ENCODE measurements at places on chromosomes 13 and 19.

- DNase-seq: no peak
Measured at GRCh38 chr19:30317403-30317802, 54.8 kb upstream of the ZNF536 start.

DNA sequence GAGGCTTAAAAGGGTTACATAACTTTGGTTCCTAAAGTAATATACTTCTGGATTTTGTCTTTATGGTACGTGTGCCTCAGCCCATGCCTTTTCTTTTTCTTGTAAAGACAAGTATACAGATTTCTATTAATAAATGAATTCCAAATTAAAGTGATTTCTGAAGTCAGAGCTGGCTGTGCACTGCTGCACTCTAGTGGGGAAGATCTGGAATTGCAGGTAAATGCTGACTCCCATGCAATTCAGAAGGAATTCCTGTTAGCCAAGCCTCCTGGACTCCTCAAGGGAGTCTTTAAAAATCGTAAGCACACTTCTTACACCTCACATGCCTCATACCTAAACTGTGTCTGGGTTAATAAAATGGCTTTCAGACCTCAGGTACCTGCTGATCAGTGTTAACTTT, 118.4 kb upstream of the SLC7A1 start:
- no peak for DNase-seq

- no peak for DNase-seq
Measured at GRCh38 chr19:3687774-3688706, 12.2 kb downstream of the PIP5K1C start.

DNA sequence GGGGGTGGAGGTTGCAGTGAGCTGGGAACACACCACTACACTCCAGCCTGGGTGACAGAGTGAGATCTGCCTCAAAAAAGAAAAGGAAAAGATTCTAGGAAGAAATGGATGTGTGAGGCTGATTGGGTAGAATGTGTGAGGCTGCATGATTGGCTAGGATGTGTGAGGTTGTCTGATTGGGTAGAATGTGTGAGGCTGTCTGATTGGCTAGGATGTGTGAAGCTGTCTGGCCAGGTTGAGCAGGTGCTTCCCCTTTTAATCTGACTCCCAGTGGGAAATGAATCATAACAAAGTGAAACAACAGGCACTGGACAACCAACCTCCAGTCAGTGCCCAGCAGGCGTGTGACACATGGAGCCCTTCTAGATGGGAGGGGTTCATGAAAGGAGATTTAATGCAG, 14.7 kb downstream of the C13orf46 start:
- DNase-seq: no peak

- DNase-seq: no peak
Measured at GRCh38 chr19:12272980-12273901, 21.4 kb downstream of the ZNF44 start.

GRCh38 chr13:29683041-29683440, 87.6 kb upstream of the SLC7A1 start:
- DNase-seq: no peak

DNA sequence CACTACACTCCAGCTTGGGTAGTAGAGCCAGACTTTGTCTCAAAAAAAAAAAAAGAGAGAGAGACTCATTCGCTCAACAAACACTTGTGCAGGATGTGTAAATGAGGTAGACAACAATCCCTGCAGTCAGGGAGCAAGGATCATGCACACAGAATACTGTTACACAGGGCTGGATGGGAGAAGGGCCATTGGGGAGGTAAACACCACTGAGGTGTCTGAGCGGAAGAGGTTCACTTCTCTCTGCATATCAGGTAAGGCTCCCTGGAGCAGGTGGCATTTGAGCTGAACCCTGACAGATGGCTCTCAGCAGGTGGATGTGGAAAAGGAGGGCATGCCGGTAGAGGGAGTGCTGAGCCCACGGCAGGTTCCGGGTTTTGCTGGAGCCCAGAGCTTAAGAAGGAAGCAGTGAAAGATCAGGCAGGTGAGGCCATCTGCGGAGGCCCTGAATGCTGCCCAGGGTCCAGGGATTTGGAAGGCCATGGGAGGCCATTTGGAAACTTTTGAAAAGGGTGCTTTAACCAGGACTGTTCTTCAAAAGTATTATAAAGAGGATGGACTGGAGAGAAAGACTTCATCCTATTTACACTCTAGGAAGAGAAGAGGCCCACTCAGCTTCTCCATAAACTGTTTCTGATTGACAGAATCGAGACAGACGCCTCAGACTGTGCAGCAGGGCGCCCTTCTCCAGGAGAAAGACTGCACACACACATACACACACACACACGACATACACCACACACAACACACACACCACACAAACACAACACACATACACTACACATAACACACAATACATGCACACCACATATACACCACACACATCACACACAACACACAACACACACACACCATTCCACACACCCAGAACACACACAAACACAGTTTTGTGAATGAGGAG, 199.4 kb downstream of the USP12 start:
- no peak for DNase-seq

- DNase-seq: peak; percentile 14
Measured at GRCh38 chr13:23462815-23463559, 29.5 kb upstream of the SACS start.

DNA sequence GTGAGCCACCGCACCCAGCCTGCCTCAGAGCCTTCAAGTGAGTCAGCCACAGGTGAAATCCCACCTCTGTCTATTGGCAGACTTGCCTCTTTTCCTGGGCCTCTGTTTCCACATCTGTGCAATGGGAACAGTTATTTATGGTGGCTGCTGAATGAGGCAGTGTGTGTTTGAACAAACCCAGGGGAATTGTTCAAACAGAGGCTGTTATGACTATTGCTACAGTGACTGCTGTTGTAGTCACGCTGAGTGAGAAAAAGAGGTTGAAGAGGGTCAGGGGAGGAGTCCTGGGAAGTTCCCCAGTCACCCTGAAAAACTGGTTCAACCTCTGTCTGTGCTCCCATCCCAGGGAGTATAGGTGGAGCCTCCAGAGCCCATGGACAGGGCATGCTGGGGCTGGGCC, at the start of gene CEACAM19:
Gene CEACAM19, plus strand, starts transcription at position 83 of the 400 bp plus-strand sequence. CDS start 450 bp downstream, outside the sequence.
- no peak for DNase-seq

GRCh38 chr19:17755977-17756670, 4.8 kb downstream of the FCHO1 start:
- no peak for DNase-seq

DNA sequence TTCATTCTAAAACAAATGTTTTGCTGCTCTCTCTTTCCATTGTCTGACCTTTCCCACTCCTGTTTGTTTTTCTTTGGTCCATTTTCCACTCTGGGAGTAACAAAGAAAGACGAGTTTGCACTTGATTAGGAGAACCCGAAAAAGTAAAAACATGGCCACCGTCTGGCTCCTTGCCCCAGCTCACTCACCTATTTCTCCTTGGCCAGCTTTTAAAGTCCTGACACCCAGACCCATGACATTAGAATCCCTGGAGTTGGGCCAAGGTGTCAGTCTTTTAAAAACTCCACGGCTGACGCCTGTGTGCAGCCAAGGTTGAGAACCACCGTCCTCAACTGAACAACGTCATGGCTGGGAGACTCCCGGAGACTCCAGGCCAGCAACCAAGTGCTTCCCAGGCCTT, 63.6 kb upstream of the FLT1 start:
- DNase-seq: no peak

GRCh38 chr19:55667958-55668357, 7.1 kb upstream of the EPN1 start:
- no peak for DNase-seq
